ENCODE measurements at places on chromosomes 3 and 15.
A peak's percentile ranks its signal among the peaks of the same experiment; 100 is the strongest.

GRCh38 chr3:169661361-169662131, 2.0 kb downstream of the MECOM start:
- no peak for DNase-seq

GRCh38 chr3:133159498-133160475, 121.6 kb downstream of the TMEM108 start:
- DNase-seq = peak; percentile 15

GRCh38 chr3:114758831-114759699, 388.0 kb downstream of the ZBTB20 start:
- DNase-seq = no peak

GRCh38 chr3:31035681-31036080, 141.2 kb upstream of the GADL1 start:
- no peak for DNase-seq

DNA sequence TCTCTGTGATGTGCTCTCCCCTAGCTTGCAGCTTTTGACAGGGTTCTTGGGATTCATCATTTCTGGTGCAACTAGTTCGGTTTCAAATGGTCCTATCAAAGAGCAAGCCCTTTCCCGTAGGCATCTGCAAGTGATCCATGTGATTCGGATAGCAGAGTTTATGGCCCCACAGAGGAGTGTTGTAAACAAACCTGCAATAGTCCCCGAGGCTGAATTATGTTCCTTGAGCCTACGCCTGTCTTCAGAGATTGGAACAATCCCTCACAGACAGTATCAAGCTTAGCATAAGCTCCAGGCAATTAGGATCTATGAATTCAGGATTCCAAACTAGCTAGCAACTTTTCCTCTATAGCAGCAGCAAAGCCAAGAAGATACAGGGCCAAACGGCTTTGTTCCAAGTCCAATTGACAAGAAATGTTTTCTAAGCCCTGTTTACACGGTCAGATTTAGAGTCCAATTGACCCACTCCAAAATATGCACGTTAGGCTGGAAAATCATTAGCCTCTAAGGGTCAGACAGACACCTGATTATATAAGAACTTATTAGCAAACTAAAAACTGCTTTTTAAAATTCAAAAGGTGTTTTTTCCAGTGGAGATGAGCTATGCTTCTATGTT, 24.8 kb downstream of the LNP1 start:
- DNase-seq = no peak

GRCh38 chr15:73079565-73079964, 27.3 kb downstream of the NEO1 start:
- DNase-seq = no peak

All from GM06990 (cell line).